G401 (cell line): ENCODE measurements at places on chromosomes 1 and 21.

- DNase-seq, result no peak
Measured at GRCh38 chr1:150997949-150998348, 8.8 kb downstream of the MINDY1 start.

GRCh38 chr1:44326821-44327465 lies 28.1 kb downstream of the ERI3 start:
- DNase-seq, result no peak

- DNase-seq, result no peak
Measured at GRCh38 chr1:86421601-86422280, 2.2 kb upstream of the CLCA2 start.

DNA sequence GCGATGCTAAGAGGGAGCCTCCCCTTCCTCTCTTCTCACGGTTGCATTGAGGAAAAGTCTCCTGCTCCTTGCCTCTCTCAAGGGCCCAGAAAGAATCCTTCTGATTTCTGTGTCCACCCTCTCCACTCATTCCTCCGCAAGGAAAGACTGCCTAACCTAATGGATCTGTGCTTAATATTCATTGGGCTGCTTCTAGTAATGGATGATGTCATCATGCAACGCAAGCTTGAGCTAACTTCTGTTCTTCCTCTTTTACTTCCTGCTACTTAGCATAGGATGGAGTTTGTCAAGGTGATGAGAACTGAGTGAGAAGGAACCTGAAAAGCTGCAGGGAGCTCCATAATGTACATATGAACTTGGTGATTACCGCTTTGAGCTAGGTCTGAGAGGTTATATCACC lies 35.2 kb upstream of the HMGB4 start:
- DNase-seq, result no peak

DNA sequence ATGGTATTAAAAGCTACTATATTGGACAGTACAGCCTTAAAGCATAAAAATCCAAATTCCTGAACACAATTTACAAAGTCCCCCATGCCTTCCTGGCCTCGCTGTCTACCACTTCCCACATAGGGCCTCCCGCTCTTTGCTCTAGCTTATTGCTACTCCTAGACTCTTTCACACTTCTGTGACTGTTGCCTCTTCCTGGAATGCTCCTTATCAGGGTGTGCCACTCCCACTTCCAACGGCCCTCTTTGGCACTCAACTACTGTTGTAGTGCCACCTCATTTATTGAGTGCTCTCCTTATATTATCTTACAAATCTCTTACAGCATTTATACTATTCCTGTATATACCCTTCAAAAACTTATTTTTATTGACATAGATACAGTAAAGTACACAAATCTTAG lies 4.8 kb downstream of the SARS1 start:
- DNase-seq, result no peak

- no peak for DNase-seq
Measured at GRCh38 chr1:236835491-236835890, 40.4 kb downstream of the MTR start.
